GM13976 (cell line): ENCODE measurements at places on chromosomes 4 and X.

- no peak for DNase-seq
Measured at GRCh38 chr4:54228961-54229501, at the start of gene PDGFRA. Gene PDGFRA, plus strand, starts transcription at chr4:54229293. Its CDS starts 29,476 bp downstream, at chr4:54258769.

- DNase-seq: no peak
Measured at GRCh38 chrX:111634823-111635729, 45.9 kb upstream of the ALG13 start.

DNA sequence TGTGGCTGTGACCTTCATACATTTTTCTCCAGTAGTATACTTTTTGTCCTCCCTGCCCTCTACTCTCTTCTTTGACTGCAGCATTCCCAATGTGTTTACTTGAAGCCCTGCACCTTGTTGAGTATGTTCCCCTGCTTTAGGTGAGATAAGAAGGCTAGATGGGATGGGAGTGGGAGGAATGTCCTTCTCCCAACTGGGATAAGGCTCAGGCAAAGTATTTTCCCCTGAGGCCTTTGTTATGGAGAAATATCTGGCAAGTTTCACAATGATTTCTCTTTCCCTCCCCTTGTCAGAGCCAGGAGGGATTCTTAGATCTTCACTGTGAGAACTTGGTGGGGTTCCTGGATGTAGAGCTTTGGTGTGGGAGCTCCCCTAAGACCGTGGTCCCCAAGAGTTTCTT lies 131.8 kb downstream of the CLCN5 start:
- DNase-seq: no peak

DNA sequence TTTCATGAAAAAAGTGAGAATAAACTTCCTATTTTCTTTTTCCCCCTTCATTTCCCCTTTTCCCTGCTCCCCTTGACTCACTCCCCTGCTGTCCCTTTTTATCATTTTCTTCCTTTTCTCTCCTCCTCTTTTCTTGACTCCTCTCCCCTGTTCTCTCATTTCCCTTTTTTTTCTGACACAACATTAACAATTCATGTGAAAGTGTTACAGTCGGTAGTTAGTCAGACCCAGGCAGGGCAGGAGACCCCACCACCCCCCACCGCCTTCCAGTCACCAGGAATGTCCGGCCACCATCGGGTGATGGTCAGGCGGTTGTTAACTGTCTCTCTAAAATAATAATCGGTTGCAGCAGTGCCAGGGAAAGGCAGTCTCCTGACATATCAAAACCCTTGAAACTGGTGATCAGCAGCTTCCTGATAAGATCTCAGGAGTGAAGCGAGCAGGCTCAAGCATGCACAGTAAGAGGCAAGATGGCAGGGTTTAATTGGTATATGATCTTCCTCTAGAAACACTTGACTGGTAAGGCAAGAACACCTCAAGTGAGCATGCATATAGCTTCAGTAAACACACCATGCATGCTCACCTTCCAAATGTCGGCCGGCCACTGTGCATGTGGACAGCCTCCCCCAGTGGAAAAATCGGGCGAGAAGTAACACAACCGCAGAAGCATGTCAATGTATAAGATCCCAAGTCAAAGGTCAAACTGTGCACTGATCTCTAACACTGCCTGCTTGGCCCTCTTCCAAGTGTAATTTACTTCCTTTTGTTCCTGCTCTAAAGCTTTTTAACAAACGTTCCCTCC lies 191.4 kb downstream of the NDST4 start:
- DNase-seq: no peak

DNA sequence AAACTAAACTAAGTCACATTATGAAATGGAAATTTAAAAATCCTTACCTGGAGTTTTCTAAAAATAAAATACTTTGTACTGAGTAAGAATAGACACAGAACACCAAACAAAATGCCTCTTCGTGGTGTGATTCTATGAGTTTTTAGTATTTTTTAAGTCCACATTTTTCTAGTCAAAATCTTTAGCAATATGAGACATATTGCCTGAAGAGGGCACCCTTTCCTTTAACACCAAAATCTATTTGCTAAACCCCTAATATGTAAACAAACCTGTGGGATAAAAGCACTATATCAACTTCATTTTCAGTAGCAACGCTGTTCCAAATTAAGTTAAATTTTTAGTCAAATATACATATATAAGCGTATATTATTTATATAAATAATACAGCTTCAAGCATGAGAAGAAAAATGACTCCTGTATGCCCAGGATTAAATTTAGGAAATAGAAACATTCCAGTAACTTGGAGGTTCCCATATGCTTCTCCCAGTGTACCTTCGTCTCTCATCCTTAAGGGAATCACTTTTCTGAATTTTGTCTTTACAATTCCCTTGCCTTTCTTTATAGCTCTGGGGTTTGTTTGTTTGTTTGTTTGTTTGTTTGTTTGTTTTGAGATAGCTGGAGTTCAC lies 23.0 kb upstream of the PGM2 start:
- DNase-seq: peak; percentile 26

DNA sequence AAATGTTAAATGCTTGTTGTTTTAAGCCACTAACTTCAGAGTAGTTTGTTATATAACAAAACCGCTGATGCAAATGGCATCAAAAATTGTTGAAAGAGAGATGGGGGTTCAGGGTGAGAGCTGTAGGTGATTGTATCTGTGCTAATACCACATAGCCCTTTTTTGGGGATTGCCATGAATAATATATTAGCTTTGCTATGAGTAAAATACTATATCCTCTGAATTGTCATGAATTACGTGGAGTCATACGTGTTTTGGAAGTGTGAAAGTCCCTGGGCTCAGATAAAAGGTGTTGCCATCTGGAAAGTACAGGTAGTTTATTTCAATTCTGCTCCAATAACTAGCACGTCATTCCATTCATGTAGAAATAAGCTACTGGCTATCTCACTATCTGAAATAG lies 30.6 kb downstream of the DYNLT3 start:
- DNase-seq: no peak

GRCh38 chr4:152994038-152994437 lies 57.9 kb downstream of the FHDC1 start:
- DNase-seq: no peak

GRCh38 chr4:77795326-77795725 lies 23.8 kb downstream of the CNOT6L start:
- no peak for DNase-seq

DNA sequence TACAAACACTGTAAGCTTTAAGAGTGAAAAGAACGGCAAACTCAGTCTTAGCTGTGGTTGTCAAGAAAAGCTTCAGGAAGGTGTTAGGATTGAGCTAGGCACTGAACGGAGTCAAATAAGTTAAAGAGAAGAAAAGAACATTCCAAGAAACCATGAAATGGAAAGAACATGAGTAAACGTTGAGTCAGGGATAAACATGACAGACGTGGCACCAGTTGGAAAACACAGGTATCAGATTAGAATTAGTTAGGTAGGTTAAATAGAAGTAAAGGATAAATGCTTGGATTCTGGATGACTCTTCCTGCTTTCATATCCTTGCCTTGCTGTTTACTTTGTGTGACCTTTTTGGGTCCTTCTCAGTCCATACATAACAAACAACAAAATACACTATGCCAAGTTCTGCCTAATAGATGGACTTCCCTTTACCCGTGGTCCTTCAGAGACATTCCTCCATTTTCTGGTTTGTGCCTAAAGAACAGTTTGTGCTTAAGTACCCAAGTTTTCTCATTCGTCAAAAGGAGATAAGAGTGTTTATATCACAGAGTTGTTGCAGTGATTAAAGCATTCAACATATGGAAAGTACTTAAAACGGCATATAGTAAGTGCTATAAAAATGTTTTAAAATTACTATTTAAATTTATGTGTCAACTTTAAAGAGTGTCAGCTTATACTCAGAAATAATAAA lies 446.9 kb downstream of the TMA16 start:
- no peak for DNase-seq

DNA sequence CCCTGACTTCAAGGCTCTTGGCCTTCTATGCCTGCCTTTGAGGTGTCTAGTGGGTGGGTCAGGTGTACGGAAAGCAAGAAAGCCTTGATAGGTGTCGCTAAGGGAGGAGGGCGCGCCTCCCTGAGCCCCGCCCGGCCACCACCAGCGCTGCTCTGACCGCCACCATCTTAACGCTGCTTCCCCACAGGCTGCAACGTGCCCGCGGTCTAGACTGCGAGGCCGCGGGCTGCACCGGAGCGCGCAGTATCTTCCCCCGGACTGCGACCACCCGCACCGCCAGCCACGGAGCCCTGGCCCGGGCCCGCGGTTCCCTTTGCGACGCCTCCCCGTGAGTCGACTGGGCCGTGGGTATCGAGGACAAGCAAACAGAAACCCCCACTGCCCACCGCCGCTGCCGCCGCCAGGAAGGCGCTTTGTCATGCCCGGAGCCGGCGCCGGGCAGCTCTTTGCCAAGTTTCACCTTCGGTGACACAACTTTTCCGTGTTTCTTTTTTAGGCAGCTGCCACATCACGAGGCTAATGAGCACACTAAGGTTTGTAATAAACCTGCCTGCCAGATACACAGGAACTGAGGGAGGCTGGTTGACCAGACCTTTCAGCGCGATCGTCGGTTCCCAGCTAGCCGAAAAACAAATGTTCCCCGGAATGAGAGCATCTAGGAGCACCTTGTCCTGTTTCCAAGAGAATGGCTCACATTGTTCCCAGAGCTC lies 335.8 kb upstream of the F9 start:
- no peak for DNase-seq

- no peak for DNase-seq
Measured at GRCh38 chr4:84263415-84263814, 235.7 kb downstream of the NKX6-1 start.

DNA sequence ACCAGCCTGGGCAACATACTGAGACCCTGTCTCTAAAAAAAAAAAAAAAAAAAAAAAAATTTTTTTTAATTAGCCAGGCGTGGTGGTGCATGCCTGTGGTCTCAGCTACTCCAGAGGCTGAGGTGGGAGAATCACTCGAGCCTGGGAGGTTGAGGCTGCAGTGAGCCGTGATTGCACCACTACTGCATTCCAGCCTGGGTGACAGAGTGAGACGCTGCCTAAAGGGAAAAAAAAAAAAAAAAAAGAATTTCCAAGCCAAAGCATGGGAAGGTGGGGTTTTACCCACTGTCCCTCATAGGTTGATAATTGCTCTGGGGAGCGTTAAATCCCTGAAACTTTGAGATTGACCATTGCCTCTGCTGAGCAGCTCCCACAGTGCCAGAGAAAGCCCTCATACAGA lies 427.5 kb downstream of the BCOR start:
- no peak for DNase-seq

DNA sequence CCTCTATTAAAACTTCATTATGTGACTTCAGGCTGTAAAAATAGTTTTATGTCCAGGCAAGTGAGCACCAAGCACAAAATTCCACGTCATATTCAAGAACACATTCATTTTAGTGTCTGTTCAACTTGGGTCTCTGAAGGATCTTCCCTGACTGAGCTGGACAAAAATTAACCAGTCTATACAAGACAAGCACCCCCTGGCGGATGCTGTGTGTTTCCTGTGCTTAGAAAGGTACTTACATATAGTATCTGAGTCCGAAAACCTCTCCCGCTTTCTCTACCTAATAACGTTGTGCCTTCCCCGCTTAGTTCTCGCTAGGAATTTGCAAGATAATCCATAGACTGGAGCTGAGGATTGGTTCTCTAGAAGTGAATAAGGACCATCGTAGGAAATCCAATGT lies 2214.5 kb upstream of the TENM3 start:
- DNase-seq: no peak

DNA sequence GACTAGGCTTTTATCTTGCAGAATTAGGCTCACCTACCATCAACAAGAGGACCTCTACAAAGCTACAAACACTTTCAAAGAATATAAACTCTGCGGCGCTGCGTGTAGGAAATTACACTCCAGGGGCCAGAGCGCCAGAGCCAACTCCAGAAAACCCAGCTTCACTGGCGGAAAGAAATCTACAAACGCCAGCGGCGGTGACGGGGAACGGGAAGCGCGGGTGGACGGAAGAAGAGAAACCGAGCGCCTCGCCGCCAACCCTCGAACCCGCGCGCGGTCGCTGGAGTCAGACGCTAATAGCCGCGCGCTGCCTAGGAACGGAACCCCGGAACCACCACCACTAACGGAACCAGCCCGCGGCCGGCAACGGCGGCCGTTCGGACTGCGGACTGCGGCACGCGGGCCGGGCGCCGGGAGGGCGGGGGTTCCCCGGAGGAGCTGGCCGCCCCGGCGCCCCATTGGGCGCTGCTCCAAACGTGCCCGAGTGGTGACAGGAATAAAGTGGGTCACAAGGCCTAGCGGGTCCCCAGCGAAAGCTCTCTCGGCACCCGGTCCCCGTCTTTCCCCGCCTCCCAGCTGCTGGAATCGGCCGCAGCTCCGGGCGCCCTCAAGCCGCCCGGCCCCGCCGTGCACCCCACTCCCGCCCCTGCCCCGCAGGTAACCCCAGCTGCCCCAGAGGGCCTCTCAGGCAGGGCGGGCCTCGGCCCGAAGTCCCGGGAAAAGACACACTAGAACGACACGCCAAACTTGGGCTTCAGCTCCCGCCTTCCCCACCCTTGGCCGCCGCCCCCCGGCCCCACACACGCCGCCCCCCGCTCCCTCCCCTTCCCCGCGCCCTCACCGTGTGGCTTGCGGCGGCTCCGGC lies 836 bp downstream of the CLOCK start:
- DNase-seq: peak; percentile 79

DNA sequence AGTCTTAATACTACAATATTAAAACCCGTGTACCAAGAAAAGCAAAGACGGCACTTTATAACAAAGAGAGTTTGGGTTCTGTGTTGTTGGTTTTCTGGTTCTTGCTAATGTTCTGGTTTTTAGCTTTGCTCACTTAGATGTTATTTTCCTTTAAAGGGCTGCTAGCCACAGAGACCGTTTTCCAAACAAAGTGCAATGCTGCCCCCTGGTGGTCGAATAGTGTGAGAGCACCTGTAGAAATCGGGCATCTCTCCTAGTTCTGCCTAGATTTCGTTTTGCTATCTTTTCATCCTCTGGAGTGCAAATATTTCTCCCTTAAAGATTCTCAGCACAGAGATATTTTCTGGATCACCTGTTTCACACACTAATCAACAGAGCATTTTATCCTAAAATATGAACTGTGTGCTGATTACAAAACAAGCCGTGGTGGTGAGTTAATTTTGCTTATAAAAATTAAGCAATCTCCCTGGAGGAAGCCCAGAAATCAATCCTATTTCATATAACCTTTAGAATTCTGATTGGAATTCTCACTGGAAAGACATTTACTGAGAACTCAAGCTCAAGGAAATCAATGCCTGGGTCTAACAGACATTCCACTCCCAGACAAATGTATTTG lies 334.5 kb upstream of the NOCT start:
- DNase-seq: peak; percentile 56

GRCh38 chr4:15774020-15774420 lies 4.1 kb upstream of the CD38 start:
- DNase-seq: no peak

DNA sequence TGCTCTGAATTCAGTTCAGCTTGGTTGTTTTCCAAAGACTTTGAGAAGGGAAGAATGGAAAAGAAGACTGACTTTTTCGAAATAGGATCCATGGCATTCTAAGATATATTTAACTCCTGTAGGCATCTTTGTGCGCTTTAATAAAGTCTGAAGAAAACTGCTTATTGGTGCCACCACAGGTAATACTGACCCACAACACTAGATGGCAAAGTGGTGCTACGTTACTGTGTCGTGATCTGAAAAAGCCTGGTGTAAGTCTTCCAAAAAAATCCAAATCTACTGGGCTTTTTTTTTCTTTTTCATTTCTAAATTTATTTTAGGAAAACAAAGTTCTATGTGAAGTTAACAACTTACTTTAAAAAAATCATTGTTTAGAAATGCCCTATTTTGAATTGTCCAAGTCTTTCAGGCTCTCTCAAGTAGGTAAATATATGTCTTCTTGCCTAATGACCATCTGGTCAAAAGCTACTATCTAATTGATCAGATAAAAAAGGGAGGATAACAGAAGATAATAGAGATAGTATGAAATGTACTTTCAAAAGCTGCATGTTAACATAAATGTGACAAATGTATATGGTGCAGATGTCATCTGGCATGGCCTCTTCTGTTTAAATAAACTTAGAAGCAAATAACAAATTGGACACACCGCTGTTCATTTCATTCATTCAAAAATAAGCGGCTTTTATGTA lies 47.0 kb upstream of the MID1IP1 start:
- peak; percentile 13 for DNase-seq
